ENCODE measurements at places on chromosomes 4 and X.

DNA sequence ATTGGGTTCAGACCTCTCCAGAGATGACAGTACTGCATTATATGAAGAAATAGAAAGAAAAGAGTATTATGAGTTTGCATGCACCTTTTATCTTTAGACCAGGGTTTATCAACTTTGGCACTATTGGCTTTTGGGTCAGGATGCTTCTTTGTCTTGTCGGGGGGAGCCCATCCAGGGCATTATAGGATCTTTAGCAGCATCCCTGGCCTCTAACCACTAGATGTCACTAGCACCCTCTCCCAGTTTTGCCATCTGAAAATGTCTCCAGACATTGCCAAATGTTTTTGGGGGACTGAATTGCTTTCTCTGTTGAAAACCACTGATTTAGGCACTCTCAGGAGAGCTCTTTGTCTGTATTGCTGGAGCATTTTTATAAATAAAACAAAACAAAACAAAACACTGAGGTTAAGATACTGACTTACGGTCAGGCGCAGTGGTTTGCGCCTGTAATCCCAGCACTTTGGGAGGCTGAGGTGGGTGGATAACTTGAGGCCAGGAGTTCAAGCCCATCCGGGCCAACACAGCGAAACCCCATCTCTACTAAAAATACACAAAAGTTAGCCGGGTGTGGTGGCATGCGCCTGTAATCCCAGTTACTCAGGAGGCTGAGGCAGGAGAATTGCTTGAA is 23.6 kb downstream of the CA5B start:
- no peak for DNase-seq

DNA sequence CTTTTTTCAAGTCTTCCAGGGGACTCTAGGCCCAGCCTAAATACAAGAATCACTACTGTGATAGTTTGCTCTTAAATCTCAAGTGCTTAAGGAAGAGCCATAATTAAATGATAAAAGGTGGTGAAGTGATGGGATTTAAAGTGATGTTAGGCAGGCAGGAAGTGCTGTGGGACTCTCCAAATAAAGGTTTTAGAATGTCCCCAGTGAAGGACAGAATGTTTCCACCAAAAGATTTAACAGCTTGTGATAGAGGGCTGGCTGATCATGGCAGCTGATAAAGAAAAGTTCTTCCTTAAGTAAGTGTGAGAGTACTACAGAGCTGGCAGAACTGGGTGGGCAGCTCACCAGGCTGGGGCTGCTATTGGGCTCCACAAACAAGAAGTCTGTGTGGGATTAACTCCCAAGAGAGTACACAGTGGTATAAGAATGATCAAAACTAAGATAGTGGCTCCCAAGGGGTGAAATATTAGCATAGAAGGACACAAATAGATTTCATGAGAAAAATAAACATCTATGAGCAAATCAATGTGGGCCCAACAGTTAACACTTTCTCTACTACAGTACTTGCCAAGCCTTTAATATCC is 637.2 kb upstream of the CPEB2 start:
- no peak for DNase-seq

DNA sequence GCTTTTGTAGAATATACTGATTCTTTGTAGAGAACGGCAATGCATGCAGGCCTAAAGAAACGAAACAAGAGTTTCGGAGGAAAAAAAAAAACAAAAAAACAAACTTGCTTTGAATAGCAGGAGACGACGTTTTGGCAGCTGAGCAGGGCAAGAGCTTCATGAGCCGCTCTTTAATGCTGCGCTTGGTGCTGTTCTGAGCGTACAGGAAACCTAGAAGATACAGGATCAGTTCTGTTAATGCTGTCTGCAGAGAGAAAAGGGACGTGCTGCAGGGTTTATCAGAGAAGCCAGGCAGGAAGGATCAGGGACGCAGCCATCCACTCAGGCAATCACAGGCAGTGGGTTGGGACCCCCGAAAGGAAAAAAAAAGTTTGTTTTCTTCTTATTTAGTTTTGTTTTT is 182.2 kb downstream of the PACRGL start:
- DNase-seq: no peak

DNA sequence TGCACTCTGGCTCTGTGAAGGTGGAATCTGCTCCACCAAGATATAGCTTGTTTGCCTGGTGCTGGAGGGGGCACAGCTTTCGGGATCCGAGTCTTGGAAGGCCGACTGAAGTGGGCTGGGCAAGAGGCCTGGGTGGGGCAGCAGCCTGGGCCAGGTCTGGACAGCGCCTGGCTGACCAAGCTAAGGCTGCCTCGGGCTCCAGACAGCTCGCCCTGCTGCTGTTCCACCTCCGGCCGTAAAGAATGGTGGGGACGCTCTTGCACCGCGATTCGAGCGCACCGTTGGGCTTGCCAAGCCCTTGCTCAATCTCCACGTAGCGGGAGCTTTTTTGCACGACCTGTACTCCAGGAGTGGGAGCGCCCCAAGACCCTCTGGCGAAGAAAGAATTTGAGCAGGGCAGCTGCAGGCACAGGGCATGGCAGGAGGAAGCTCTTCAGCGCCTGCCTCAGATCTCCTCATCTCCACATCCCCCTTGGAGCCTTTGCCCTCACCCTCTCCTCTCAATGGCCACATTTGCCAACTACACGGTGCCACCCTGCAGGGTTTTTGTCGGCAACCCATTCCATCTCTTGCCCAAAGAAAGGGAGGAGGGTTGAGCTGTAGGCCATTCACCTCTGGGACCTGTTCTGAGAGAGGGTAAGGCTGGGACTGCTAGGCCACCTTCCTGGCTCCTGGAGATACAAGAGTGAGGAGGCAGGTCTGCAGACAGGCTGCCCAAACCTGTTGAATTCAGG is 18.9 kb downstream of the CNGA2 start:
- no peak for DNase-seq

GRCh38 chr4:57850141-57850540 is 740.0 kb upstream of the IGFBP7 start:
- no peak for DNase-seq

DNA sequence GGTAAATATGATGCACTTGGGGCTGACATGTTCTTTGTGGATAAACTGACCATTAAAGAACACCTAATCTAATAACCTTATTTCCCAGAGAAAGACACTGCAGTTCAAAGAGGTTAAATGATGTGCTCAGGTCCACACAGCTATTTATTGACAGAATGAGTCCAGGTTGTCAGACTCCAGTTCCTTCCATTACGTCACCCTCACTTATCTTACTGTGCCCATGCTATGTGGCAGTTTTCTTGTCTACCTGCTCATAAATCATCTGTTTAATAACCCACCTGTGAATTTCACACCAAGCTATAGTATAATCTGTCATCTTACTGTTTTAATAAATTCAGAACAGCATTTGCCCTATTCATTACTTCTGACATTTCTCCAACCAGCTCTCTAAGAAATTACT is 36.7 kb downstream of the QRFPR start:
- no peak for DNase-seq

GRCh38 chr4:141056473-141056872 is 76.8 kb downstream of the RNF150 start:
- DNase-seq: no peak

DNA sequence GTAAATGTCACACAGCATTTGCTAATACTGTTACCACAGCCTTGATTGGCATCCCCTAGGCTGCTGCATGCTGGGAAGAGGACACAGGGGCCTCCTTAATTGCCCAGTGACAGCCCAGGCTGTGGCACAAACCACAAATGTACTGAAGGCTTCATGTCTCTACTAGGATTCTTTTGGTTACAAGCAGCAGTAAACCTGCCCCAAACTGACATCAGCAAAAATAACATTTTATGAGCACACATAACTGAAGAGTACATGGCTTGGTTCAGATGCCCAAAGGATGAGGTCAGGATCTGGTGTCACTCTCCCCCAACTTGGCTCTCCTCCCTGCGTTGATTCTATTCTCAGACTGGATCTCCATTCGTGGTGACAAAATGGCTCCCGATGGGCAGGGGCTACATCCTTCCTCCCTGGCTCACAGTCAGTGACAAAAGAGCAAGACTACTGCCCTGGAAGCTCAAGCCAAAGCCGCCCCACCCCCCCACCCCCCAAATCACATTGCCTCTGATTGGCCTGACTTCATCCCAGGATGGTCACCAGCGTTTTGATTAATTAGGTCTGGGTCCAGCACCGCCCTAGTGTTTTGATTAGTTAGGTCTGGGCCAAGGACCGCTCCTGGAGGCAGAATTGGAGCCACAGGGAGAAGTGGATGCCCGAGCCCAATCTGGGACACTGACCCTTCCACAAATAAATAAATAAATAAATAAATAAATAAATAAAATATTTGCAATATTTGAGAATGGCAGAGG is 180.5 kb upstream of the RBPJ start:
- no peak for DNase-seq

- DNase-seq: no peak
Observed at GRCh38 chr4:80535551-80535950, 200.0 kb downstream of the CFAP299 start.

DNA sequence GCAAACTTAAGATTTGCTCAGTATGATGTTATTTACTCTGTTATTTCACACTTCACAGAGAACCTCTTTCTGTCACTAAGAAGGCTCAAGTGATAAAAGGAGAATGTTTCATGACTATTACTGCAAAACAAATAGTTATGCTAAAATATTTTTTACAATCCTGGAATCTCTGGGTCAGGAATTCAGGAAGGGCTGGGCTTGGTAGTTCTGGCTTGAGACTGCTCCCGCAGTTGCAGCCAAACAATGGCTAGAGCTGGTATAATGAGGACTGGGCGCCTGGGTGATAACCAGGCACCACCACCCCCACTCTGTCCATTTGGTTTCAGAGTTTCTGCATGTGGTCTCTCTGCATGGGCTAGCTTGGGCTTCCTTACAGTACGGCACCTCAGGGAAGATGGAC is 28.7 kb upstream of the SPP1 start:
- DNase-seq: no peak

DNA sequence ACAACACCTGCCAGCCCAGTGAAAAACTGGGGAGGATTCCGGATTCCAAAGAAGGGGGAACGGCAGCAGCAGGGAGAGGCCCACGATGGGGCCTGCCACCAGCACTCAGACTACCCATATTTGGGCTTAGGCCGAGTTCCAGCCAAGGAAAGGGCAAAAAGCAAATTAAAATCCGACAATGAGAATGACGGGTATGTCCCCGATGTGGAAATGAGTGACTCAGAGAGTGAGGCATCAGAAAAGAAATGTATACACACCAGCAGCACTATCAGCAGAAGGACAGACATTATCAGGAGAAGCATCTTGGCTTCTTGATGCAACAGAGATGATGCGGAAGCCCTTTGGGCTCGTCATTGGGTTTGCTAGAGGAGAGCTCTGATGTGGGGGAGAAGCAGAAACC is 62.4 kb downstream of the JADE1 start:
- DNase-seq: no peak

- DNase-seq: no peak
Observed at GRCh38 chr4:54391104-54391503, 162.0 kb downstream of the PDGFRA start.

GRCh38 chr4:105186701-105187161 is 40.1 kb downstream of the TET2 start:
- DNase-seq: no peak

DNA sequence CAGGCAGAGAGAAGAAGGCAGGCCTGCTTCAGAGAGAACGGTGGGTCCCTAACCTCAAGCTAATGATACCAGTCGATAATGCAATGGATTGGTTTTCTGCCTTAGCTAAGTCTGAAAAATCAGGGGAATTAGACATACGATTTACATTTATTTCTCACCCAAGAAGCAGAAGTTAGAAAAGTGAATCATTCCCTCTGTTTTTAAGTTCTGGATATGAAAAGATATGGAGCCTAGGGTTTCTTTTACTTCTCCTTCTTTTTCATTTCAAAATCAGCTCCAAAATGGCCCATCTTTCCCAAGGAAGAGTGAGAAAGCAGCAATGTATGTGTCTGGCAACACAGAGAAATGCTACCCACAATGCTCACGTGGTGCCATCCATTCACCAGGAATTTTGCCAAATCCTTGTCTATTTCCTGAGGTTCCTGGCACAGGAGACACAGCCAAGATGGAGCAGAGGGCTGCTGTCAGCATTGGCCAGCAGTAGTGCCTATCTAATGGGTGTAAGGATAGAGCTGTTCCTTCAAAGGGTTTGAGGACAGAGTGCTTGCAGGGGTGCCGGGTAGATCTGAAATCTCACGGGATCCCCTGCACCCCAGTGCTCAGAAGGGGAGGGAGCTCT is 231.5 kb downstream of the MAML3 start:
- no peak for DNase-seq

- no peak for DNase-seq
Observed at GRCh38 chr4:40190880-40191815, 5.7 kb upstream of the RHOH start.

GRCh38 chr4:38503689-38504395 is 160.2 kb upstream of the KLF3 start:
- no peak for DNase-seq

DNA sequence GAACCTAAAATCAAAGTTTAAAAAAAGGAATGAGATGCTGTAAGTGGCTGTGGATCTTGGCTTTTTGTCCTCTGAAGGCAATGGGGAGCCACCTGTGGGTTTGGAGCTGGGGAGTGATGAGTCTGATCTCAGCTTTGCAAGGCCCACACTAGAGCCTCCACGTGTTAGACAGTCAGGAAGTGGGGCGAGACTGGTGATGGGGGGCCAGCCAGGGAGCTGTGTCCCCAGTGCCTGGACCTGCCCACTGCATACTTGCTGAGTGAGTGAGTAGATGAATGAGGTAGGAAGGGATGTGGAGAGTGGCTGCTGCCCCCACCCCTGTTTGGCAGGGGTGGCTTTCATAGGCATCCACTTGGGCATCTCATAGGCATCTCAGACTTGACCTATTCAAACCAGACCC is 84.0 kb downstream of the NHSL2 start:
- DNase-seq: no peak

DNA sequence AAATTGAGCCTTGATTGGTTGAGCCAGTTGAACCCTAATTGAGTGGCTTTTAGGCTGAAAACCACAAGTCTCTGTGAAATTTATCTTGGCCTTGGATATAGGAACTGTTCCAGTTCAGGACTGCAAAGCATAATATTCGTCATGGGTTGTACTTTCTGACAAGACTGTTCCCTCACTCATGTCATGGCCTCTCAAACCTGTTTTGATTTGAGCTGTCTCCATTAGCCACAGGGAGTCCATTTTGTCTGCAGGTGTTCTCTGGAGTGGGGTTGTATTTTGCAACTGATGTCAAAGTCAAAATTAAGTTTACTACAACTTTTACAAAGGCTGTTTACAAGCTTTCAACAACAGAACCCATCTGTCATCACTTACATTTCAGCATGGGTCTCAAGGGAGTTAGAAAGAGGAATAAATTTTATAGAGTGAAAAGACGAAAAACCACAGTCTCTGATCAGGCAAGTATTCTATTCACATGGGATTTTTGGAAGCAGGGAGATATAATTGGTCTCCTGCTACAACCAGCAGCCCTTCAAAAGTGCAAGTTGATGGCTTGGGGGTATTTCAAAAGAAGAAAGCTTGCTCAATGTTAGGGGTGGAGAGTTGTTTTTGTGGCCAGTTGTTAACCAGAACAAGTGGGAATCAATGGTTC is 1716.3 kb downstream of the C4orf33 start:
- DNase-seq: no peak
